ENCODE measurements at places on chromosomes 4 and X.

- no peak for DNase-seq
These were observed 374.9 kb upstream of the AADAT start for GRCh38 chr4:170464614-170465197.

GRCh38 chr4:174538876-174539250 is 16.6 kb upstream of the HPGD start:
- DNase-seq, result no peak

DNA sequence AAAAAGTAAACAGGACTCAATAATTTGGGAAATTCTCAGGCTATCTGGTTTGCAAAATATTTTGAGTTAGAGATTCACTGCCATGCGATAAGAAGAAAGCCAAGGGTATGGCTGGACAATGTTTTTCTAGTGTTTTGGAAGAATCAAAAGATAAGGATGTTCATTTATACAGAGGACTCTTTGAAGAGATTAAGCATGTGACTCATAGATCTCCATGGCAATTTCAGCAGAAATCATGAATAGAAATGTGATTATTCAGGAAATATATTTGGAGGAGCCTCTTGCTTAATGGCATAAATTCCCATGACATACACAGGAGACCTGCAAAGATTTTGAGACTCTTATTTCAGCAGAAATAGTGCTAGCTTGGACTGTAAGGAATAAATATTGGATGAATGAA is 16.7 kb upstream of the FRAS1 start:
- DNase-seq, result no peak

DNA sequence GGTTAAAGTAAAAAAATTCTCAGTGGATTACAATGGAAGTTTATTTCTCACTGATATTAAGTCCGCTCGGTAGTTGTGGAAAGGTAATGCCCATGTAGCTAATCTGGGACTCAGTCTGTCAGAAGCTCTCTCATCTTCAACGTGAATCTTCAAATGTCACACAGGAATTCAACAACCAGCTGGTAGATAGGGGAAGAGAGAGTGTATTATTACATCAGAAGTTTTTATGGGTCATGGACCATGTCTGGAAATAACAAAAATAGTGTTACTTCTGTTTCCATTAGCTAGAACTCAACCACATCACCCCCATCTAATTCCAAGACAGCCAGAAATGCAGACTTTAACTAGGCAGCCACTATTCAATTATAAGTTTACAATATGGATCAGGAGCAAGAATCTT is 506.1 kb upstream of the HTR2C start:
- no peak for DNase-seq

- DNase-seq, result peak; percentile 11
These were observed 62.8 kb downstream of the PPP1R2C start for GRCh38 chrX:42714981-42715700.

- no peak for DNase-seq
These were observed 3.3 kb downstream of the CXCL1 start for GRCh38 chr4:73872316-73873108.

DNA sequence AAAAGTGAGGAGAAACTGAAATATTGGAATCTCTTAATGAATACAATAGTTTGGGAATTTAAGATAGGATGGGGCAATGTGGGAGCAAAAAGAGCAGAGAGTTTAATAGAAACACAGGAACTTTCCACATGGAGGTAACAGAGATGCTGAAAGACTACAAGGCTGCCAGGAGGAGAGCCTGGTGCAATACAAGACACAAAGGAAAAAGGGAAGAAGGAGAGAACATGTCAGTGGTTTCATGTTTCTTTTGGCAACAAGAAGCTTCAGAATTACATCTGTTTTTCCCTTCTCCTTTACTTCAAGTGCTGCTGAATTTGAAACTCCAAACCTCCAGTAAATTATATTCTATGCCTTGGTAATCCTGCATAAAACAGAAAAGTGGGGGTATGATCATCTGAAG is 474.3 kb downstream of the FAT4 start:
- no peak for DNase-seq

- no peak for DNase-seq
These were observed 5.4 kb upstream of the USP46 start for GRCh38 chr4:52664479-52664878.

DNA sequence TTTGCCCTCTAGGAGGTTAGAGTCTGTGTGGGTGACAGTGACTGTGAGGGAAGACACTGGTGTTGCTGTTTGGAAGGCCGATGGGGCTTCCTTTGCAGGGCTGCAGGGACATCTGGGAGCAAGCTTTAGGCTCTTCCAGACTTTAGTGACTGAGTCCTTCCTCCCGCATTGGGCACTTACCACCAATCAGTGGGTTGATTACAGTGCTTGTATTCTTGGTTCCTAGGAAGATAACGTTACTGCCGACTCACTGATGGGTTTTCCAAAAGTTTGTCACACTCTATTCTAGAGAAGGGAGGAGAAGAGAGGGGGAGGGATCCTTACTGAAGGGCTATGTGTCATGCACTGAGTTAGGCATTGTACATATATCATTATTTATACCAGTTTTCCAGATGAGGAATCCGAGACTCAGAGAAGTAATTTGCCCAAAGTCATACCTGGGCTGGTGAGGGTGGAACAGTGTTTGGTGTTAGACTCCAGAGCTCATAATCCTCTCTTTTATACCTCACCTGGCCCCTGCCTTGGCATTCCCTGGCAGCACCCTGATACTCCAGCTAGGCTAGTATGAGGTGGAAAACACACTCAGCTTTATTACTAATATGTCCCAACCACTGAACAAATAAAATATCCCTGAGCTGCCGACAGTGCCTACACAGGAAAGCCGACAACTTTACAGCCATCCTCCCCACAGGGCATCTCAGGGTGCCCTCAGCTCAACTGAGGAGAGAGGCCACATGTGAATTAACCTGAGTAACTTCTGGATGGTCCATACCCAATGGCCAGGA is 3.8 kb downstream of the CHST7 start:
- no peak for DNase-seq

DNA sequence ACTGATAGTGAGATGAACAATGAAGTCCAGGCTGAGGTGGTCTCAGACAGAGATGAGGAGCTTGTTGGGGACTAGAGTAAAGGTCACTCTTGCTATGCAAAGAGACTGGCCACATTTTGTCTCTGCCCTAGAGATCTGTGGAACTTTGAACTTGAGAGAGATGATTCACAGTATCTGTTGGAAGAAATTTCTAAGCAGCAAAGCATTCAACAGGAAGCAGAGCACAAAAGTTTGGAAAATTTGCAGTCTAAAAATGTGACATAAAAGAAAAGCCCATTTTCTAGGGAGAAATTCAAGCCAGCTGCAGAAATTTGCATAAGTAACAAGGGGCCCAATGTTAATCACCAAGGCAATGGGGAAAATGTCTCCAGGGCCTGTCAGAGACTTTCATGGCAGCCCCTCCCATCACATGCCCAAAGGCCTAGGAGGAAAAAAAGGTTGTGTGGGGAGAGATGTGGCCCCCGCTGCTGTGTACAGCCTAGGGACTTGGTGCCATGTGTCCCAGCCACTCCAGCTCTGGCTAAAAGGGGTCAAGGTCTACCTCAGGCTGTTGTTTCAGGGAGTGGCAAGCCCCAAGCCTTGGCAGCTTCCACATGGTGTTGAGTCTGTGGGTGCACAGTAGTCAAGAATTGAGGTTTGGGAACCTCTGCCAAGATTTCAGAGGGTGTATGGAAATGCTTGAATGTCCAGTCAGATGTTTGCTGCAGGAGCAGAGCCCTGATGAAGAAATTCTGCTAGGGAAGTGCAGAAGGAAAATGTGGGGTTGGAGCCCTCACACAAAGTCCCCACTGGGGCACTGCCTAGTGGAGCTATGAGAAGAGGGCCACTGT is 262.8 kb downstream of the DKK2 start:
- DNase-seq, result no peak

DNA sequence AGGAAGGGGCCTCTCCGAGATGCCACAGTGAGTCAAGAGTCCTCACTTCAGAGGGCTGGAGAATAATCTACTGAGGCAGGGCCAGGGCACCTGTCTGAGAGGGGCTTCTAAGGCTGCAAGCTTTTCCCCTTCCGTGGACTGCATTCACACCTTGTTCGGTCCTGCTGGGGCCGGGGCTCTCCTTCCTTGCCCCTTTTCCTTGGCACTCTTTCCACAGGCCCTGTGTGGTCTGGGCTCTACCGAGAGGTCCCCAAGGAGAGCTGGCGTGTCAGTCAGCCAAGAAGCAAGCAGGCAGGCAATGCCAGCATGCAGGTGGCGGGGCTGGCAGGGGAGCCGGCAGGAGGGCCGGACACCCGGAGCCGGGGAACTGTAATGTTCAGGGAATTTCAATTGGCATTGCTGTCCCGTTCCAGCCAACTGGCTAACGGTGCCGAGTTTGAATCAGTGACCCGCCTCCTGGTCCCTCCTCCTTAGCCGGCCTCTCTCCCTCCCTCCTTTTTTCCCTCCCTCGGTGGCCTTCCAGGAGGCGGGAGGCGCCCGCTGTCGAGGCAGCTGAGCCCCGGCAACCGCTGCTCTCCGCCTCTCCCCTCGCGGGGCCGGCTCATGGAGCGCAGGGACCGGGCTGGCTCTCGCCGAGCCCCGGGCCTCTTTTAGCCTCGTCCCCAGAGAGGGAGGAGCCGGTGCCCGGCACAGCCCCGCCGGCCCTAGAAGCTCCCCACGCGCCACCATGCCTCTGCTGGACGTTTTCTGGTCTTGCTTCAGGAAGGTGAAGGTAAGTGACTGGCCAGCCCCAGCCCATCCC is at the start of gene STARD8:
Gene STARD8, plus strand, starts transcription at position 511 of the 802 bp plus-strand sequence. Its CDS starts 217 bp downstream, at position 728.
- no peak for DNase-seq

- DNase-seq, result no peak
These were observed 673.0 kb upstream of the GRID2 start for GRCh38 chr4:91630764-91631163.

DNA sequence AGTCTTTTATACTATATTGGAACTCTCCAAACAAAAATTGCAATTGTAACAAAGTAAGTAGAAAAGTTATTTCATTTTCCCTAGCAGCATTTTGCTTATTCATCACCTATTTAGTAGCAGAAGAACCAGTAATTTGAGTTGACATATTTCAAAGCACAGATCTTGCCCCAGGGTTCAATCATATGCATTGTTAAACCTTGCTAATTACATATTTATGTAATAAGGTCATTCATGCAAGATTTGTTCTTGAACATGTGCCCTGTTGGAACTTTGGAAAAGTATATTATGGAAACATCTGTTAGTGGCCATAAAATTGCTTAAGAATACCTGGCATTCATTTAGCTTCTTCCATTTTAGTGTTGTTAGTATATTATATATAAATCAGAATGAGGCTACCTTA is 191.7 kb downstream of the TLL1 start:
- no peak for DNase-seq

DNA sequence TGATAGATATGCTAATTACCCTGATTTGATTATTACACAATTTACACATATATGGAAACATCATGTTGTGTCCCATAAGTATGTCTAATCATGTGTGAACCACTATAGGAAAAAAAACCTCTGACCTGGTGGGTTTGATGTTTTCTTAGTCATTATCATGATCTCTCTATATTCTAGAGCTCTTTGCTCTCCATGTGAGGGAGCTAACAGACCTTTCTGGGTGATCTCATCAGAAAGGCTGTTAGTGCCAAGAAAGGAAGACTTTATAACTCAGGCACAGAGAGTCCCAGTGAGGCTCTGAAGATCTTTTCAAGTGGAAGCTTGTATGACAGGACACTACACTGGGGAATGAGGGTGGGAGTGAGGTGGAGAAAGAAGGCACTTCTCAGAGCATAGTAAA is 527.7 kb upstream of the MAGEB2 start:
- DNase-seq, result no peak

DNA sequence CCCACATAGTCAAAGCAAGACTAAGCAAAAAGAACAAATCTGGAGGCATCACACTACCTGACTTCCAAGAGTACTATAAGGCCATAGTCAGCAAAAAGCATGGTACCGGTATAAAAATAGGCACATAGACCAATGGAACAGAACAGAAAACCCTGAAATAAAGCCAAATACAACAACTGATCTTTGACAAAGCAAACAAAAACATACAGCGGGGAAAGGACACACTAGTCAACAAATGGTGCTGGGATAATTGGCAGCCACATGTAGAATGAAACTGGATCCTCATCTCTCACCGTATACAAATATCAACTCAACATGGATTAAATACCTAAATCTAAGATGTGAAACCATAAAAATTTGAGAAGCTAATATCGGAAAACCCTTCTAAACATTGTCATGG is 819.3 kb upstream of the FRG1 start:
- DNase-seq, result no peak

DNA sequence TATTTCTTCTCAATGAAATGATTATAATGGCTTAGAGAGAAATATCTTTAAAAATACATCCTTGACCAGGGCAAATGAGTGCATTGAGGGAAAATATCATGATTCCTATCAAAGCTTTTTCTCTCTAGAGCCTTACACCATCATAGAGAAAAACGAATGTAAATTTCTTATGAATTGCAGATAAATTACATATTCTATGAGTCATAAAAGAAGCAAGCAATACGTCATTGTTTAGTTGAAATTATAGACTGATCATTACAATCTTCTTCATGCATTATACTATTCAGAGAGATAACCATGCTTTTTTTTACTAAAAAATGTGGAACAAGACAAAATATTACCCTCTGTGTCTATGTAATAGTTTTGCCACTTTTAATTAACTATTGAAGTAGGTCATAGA is 100.9 kb upstream of the RXFP1 start:
- no peak for DNase-seq

- DNase-seq, result no peak
These were observed 100.9 kb downstream of the LNX1 start for GRCh38 chr4:53490161-53490956.

DNA sequence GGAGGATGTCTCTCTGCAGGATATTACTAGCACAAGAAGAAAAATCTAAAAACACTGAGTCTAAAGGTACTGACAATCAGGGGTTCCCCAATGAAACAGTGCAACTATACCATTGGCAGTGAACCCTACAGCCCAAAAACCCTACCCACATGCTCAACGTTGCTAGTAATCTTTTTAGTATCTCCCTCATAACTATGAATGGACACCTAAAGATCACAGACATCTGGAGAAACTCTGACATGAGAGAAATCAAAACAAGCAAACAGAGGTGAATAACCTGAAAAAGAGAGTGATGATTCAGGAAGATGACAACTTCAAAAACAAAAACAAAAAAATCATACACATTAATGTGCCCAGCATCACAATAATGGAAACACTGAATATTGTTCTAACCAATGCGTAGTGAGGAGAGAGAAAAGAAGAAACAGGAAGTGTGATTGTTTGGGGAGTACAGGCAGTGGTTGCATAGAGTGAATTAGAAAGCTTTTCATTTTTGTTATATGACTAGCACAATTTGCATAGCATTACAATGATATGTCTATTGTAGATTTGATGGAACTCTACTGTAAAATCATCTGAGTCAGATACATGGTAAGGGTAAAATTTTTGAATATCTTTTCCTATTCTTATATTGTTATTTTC is 78.9 kb upstream of the FMR1 start:
- DNase-seq, result no peak

GRCh38 chr4:109752525-109752924 is 22.7 kb upstream of the PLA2G12A start:
- DNase-seq, result no peak

GRCh38 chr4:66034262-66034661 is 364.0 kb upstream of the EPHA5 start:
- no peak for DNase-seq

DNA sequence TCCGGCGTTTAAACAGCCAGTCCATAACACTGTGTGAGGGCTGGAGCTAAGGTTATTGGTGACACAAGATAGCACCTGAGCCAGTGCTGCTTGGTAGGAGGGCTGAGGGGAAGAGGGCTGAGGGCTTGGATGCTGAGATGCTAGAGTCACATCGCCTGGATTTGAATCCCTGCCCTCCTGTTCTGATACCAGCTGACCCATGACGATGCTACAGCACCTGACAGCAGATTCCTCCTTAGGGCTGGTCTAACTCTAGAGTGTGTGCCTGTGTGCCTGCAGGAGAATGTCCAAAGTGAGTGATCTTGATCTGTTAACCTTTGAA is 102.5 kb downstream of the PTTG2 start:
- DNase-seq, result no peak

GRCh38 chrX:5265324-5265850 is 963.3 kb downstream of the NLGN4X start:
- DNase-seq, result no peak

All from activated T-helper 1 cell treated with Interleukin-2 at 50 U/mL for 16 hours (primary cell).